ENCODE measurements at places on chromosomes 5 and 9.

DNA sequence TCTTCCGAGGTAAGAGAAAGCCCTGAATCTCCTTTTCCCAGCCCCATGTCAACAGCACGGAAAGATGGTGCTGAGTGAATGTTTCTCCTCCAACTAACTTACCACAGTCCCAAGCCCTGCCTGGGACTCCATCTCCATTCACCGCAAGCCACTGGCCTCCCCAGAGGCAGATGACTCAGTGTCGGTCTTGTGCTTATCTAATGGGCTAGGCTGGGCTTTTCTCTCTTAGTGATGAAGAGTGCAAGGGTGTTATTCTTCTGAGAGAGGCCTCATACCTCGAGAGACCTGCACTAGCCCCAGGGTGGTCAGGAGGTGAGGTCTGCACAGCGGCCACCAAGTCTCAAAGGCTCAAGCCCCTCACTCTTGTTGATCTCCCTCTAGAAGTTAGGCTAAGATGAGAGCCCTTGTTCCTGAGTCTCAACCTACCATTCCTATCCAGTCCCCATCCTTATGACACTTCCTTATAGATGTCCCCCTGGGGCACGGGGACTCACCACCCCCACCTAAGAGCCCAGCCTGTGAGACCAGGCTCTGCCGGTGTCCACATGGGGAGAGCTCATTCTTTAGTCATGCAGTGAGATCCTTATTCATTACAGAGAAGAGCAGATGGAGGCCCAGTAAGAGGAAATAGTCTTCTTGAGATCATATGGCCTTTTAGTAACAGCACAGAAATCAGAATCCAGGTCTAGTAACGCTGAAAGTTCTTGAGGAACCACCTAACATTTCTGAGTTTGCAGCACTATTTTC lies 127.0 kb downstream of the SAXO1 start:
- no peak for DNase-seq

DNA sequence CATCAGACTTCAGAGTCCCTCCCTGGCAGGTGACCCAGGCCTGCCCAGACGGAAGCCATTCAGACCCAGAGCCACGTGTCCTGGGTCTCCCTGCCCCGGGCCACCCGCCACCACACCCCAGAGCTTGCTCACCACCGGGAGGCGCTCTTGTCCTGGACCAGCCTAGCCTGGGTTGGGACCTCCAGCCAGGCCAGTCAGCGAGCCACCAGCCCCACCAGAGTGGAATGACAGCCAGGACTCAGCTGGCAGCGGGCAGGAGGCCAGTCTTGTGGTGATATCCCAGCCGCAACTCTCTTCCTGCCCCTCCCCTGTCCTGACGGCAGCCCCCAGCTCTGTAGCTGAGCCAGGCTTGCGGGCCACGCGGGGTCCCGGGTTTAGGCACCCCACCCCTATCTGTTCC lies 1.7 kb upstream of the PTGDS start:
- DNase-seq, result no peak

- no peak for DNase-seq
Observed at GRCh38 chr9:121059998-121060636, 10.0 kb upstream of the C5 start.

- no peak for DNase-seq
Observed at GRCh38 chr9:98391867-98392266, 136.4 kb upstream of the TBC1D2 start.

- no peak for DNase-seq
Observed at GRCh38 chr5:132377738-132378137, 8.2 kb downstream of the SLC22A5 start.

GRCh38 chr9:137095664-137096517 lies 9.1 kb downstream of the MAN1B1 start:
- DNase-seq, result no peak

DNA sequence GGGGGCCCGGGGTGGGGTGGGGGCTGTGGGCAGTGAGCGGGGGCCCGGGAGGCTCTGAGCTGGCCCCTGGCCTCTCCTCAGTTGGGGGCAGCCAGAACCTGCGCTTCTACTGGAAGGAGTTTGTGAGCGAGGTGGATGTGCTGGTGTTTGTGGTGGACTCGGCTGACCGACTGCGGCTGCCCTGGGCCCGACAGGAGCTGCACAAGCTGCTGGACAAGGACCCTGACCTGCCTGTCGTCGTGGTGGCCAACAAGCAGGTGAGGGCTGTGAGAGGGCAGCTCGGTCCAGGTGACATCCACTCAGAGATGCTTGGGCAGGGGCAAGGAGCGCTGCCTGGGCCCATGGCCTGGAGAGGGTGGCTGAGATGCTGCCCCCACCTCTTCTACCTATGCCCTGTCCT lies 3.4 kb downstream of the ARL10 start:
- no peak for DNase-seq

GRCh38 chr9:137492464-137493363 lies 33.6 kb upstream of the NSMF start:
- no peak for DNase-seq

- peak; percentile 45 for DNase-seq
Observed at GRCh38 chr5:132009706-132010405, 1.6 kb downstream of the ACSL6 start.

DNA sequence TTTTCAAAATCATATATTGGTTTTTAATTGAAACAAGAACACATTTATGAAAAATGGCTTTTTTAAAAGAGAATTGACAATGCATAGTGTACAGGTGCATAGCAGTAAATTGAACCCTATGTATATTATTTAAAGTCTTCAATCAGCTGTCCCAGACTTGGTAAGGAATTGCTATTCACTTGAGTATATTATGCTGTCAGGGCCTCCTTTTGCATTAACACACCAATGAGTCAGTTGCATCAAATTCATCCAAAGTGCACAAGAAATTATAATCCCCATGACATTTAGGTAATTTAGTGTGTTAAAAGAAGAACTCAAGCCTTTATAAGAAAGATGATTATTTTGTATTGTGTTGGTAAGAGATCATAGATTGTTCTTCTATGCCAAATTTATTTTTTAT lies 748.8 kb upstream of the RIOK2 start:
- DNase-seq, result no peak

DNA sequence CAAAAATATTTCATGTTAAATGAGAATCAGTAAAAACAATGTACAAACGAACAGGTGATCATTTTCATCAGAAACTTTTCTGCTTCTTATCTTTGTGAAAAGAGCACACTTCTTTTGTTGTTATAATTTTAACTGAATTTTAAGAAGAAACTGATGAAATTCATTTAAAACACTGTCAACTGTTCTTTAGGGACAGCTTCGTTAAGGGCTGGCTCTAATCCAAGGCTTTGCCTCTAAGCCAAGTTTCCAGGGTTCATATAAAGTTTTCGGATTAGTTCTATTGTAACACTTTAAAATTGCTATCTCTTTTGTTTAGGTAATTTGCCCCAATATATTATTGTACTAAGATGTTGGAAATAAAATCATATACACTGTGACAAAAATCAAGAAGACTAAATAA lies 559.2 kb downstream of the TUSC1 start:
- DNase-seq, result no peak

DNA sequence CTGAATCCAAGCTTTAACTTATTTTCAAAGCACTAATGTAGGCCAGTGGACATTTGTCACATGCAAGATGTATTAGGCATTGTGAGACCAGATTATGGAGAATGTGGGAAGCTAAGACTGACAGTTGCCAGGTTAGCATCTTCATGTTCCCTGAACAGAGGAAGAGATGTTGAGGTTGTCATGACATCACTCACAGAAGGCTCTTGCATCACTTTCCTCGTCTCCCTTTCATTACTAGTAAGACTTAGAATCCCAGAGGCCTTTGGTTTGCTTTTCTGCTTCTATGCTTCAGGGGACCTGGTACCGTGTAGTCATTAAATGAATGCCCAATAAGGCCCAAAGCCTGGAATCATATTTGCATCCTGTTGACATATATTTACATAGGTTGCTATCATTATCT lies 76.4 kb upstream of the RPS23 start:
- DNase-seq, result no peak

DNA sequence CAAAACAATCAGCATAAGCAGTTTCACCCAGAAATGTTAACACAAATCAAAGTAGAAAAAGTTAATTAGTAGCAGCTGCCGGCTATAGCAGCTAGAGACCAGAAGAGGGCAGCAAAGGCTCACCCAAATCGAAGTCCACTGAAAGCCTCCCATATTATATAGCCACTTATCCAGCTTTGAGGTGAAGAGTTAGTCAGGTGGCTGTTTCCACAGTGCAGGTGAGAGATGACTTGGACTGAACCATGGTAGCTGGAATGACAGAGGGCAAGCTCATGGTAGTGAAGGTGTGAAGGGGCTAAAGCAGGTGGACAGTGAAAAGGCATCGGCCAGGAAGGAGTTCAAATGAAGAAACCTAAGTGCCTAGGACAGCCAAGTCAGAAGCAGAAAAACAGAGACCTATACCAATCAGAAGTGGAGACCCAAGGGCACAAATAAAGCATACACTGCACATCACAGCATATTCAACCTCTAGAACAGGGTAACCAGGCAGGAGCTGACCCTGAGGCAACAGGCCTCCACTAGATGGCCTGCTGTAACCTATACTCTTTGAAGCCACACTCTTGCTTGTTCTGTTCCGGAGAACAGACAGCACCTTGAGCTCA lies 7.2 kb upstream of the RNF38 start:
- peak; percentile 61 for DNase-seq

DNA sequence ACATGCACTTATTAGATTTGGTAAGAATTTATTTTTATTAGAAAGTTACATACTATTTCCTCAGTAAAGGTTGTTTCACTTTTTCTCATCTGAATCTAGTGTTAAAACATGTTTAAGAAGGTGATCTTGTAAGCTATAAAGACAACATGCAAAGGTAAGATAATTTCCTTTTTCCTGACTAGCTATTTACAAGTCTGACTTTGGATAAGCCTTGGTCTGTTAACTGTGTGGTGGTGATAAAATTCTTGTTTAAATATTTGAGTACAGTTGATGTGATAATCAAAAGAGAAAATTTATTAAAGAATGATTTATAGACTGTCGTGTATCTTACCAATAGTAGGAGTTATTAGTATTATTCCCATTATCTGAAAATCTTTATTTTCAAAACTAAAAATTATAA lies 36.9 kb upstream of the GPR21 start:
- no peak for DNase-seq

DNA sequence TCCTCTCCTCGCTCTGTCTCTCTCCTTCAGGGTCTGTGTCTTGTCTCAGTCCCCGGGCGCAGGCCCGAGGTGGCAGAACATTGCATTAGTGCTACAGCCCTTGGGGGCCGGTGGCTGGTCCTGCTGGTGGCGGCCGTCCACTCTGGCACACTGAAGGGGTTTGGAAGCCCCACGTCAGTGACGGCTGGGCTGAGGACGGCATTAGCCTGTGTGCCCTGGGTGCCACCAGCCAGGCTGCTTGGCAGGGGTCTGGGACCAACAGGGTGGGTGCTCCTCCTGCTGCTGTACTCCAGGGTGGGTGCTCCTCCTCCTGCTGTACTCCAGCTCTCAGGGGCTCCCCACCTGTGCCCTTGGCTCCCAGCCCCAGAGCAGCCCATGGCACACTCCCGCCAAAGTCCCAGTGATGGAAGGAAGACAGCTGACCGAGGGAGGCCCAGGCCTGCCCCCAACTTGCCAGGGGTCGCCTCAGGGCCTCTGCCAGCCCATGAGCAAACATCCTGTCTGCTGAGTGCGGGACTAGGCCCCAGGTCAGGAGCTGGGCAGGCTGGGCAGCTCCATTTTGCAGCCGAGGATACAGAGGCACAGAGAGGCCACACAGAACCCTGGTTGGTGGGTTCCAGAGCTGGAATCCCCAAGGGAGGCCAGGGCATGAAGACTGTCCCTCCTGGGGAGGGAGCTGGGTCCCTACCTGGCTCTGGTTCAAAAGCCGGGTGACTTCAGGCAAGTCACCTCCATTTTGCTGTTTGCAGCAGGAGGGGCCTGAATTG lies 27.3 kb downstream of the SARDH start:
- no peak for DNase-seq
